ENCODE measurements at places on chromosomes 3 and 15. TPM values are rescaled to one million over a fixed set of nuclear protein-coding genes. Genes with fewer than 3 reads are reported as not detected.

DNA sequence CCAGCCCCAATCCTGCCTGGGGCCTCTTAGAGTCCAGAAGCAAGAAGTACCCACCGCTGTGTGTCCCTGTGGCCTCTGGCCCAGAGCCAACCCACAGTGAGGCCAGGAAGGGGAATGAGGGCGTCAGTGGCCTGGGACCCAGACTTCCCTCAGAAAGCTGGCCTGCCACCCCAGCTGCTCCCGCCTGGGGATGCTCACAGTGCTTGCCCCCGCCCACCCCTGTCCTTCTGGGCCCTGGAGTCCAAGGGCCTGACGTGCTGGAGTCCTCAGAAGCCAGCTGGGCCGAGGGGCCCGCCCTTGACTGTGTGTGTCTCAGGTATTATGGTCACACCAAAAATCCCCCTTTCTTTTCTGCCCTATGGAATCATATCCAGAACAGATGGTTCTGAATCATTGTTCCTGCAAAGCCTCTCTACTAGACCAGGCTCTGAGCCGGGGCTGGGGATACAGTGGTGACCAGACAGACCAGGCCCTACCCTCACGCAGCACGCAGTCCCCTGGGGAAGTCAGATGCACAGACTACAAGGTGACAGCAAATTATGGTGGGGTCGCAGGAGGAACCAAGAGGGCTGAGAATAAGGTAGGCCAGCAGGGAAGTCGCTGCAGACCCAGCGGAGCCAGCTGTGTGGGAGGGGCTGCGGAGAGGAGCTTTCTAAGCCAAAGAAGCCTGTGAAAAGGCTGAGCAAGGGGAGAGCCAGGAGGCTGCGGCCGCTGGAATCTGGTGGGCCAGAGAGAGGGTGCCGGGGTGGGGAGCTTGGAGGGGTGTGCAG lies 99.1 kb downstream of the VGLL4 start:
- no peak for ATAC-seq

GRCh38 chr15:41942886-41943285 lies 29.5 kb downstream of the EHD4 start:
- ATAC-seq: no peak

- ATAC-seq: no peak
Measured at GRCh38 chr3:53384465-53385423, 37.4 kb upstream of the DCP1A start.

- ATAC-seq: no peak
Measured at GRCh38 chr3:37489355-37489754, 315.0 kb upstream of the LRRFIP2 start.

GRCh38 chr15:31332020-31332680 lies 5.5 kb downstream of the KLF13 start:
- no peak for ATAC-seq

GRCh38 chr3:133258358-133258757 lies 141.5 kb upstream of the BFSP2 start:
- ATAC-seq: no peak

GRCh38 chr3:157100608-157101396 lies 59.1 kb downstream of the CCNL1 start:
- no peak for ATAC-seq

DNA sequence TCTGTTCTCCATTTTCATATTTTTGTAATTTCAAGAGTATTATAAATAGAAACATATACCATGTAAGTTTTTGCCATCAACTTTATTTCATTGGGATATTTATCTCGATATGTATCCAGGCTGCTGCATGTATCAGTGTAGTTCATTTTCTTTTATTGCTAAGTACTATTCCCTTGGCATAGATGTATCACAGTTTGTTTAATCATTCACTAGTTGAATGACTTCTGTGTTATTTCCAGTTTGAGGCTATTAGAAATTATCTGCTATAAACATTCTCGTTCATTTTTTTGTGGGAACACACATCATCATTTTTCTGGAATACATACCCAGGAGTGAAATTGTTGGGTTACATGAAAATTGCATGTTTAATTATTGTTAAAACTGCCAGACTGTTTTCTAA lies 18.5 kb upstream of the TGFBR2 start:
- no peak for ATAC-seq

- no peak for ATAC-seq
Measured at GRCh38 chr3:48112813-48113212, 75.4 kb downstream of the CDC25A start.

DNA sequence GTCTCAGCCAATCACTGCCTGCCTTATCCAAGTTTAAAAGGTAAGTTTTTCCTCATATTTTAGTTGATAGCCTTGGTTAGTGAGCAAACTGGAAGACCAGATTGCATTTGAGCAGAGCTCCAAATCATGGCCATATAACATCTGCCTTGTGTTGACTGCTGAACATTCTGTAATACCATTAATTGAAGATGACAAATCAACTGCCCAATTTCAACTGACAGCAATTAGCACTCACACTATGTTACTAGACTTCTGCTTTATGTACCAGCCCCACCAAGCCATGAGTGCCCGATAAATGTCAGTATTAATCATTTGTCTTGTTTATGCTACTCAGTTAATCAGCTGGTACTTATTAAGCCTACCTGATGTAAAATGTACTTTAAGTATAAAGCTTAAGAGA lies 83.1 kb downstream of the CGGBP1 start:
- ATAC-seq: no peak

GRCh38 chr3:181851063-181851462 lies 139.3 kb downstream of the SOX2 start:
- ATAC-seq: no peak

GRCh38 chr15:91942720-91943394 lies 89.3 kb downstream of the SLCO3A1 start:
- ATAC-seq: peak; percentile 88

DNA sequence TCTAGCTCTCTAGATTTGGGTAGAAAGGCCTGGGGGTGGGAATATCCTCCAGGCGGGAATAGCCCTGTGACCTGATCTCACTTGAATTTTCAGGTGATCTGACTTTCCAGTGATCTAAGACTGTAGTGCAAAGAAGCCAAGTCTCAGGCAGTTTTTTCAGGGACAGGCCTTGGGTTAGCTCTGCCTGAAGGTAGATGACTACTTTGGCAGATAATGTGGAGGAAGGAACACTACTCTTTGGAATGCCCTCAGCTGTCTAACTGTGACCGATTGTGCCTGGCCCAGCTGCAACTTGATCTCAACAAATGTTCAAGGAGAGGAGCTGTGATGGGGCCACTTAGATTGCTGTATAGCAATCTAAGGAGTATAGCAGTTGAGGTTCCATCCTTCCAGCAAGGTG lies 193.7 kb downstream of the TCF12 start:
- no peak for ATAC-seq

- peak; percentile 44 for ATAC-seq
Measured at GRCh38 chr3:127673191-127674100, 694 bp downstream of the ABTB1 start.

DNA sequence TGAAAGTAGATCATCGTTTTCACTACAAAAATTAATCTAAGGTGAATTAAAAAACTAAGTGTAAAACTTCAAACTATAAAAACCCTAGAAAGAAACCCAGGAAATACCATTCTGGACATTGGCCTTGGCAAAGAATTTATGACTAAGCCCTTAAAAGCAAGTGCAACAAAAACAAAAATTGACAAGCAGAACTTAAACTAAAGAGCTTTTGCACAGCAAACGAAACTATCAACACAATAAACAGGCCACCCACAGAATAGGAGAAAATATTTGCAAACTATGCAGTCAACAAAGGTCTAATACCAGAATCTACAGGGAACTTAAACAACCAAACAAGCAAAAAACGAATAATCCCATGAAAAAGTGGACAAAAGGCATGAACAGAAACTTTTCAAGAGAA lies 302.0 kb downstream of the CHST2 start:
- no peak for ATAC-seq

GRCh38 chr3:46395766-46396530 lies 10.9 kb downstream of the CCR5AS start:
- ATAC-seq: peak; percentile 28

GRCh38 chr3:44954962-44955361 lies 21.0 kb downstream of the ZDHHC3 start:
- ATAC-seq: no peak

DNA sequence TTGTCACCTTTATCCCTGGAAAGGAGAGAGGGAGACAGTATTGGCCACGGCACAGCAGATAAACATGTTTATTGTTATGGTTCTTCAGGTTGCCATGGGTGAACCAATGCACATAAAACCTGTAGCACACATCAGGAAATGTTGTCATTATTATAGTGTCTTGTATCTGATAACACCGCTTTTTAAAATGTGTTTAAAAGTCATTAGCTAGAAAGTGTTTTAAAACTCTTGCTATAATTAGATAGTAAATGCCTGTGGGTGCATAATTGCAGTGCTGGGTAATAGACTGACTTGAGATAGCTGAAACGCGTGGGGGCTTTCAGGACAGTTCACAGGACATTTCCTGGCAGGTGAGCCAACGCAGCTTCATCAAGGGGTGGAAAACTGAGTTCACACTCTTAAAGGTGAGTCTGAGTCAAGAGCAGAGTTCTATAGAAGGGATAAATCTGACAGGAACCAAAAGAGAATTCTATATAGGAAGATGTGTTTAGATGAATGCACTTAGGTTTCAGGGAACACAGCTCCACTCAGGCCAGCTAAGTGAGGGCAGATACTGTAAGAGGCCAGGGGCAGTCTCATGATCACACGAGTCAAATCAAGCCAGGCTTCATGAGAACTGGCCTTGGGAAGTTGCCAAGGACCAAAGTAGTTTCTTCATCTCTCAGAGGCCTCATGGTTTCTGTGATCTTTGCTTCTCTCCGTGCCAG lies 35.6 kb upstream of the PPP4R2 start:
- ATAC-seq: no peak

DNA sequence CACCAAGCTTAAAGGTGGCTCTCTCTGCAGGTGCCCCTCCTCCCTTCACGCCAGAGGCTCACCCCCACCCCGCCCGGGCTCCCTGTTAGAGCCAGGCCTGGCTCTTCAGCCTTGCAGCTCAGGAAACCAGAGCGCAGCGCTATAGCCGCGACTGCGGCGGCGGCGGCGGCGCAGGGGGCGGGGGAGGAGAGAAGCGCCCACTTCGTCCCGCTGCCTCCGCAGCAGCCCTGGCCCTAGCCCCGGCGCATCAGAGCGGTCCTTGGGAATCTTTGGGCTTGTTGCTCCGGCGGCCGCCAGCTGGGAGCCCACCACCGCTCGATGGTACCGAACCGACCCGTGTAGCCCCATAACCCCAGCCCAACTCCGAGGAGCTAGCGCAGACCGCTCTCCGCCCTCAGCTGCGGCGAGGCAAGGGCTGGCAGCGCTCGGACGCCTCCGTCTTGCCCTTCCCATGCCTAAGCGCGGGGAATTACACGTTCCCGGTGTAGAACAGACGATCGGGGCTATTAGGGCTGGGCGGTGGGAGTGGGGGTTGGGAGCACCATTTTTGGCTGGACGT lies 1.2 kb downstream of the RASGRF1 start:
- no peak for ATAC-seq

DNA sequence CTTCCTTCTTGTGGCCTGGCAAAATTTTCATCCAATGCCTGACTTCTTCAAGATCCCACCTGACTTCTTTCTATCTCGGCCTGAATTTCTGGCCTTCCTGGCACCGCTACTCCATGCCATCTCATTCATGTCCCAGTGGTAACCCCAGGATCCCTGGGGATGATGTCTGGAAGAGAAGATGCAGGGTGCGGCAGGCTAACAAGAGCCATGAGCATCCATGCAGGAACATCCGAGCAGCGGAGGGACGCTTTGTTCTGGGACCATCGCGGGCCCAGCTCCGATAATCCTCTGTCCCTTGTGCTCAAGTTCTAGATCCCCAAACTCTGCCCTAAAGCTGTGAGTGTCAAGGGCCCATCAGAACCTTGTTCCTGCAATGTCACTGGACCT lies 10.9 kb downstream of the MYL3 start:
- no peak for ATAC-seq

DNA sequence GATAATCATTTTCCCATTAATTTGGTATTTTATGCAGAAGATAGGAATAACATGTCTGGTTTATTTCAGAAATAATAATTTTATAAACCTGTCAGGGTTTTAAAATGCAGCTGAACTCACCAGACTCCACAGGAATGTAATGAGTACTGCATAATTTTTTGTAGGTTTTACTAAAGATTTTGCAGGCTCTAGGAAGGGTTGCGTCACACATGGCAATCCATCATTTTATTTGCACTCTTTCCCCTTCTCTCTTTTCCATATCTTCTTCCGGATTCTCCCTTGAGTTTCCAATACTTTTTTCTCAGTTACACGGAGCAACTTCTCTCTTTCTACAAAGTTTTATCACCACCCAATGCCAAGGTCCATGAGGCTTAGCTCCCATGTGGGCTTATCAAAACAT lies 234.7 kb downstream of the NFKBIZ start:
- no peak for ATAC-seq

DNA sequence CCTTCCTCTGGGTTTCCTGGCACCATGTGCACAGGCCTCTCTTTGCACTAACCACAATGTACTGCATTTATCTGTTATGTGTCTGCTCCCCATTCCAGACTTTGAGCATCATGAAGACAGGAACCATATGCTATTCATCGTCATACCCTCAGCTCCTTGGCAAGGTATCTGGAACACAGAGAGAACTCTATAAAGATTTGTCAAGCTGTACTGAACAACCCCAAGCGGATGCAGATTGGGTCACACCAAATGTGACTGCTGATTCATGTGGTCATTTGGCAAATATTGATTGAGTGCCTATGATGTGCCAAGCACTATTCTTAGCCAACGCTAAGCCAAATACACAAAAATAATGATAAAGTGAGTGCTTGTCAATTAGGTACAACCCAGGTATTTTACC lies 7.5 kb upstream of the MEGF11 start:
- ATAC-seq: no peak

- ATAC-seq: no peak
Measured at GRCh38 chr3:187689984-187690383, 12.4 kb downstream of the RTP2 start.

DNA sequence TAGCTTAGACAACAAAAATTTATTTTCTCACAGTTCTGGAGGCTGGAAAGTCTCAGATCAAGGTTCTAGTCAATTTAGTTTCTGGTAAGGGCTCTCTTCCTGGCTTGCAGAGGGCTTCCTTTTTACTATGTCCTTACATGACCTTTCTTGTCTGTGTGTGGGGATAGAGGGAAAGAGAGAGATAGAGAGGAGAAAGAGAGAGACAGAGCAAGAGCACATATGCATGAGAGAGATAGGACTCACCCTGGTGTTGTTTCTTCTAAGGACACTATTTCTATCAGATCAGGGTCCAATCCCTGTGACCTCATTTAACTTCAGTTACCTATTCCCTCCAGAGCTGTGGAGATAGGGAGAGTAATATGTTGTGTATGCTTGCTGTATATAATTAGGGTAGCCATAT lies 44.9 kb upstream of the TEX9 start:
- ATAC-seq: no peak

- ATAC-seq: no peak
Measured at GRCh38 chr15:40344217-40344616, 3.5 kb upstream of the CCDC9B start.

The CLDN1 gene
- 40.3 TPM for total RNA-seq

The MKRN2 gene
- total RNA-seq: 20.6 TPM

The CA12 gene
- total RNA-seq: 138 TPM

The IL12A gene
- total RNA-seq: 0.80 TPM

The RTP3 gene
- total RNA-seq: not detected

The MAGI1 gene
- total RNA-seq: 13.7 TPM

The LRRC34 gene
- total RNA-seq: 0.24 TPM

The EPHA3 gene
- total RNA-seq: 0.40 TPM
